ENCODE measurements at places on chromosomes 2 and 18.

DNA sequence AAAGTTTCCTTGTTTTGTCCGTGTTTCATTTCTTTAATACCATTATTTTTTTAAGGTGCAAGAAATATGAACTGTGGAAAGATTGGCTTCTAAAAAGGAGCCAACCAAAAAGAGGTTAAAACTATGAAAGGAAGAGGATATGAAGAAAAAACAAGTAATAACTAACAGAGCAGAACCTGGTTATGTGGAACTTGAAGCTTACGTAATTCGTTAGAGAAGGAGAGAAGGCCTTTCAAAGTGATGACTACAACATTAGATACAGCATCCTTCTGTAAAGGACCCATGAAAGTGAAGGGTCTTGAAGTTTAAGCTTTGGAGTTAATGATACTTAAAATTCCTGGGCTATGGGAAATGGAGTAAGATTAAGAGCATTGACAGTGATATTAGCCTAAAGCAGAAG lies 84.5 kb downstream of the ANKRD12 start:
- DNase-seq = no peak

DNA sequence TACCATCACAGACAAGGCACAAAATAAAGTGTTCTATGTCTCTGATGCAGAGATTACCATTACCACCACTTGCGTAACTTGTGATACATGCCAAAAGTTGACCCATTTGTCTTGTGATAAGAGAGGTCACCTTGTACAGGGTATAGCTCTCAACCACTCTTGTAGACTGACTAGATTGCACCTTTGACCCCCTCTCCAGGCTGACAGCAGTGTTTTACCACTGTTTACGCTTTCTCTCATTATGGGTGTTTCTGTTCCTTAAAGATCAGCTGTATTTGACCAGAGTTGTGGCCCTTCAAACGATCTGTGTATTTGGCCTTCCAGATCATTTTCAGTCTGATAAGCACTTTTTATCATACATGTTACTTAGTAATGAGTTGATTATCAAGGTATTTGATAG lies 215.7 kb upstream of the HNMT start:
- DNase-seq = no peak

- DNase-seq = no peak
These were observed 249.9 kb upstream of the THUMPD2 start for GRCh38 chr2:40028792-40029488.

- no peak for DNase-seq
These were observed 676.3 kb downstream of the IRS1 start for GRCh38 chr2:226123300-226123699.

- no peak for DNase-seq
These were observed 335 bp downstream of the HES6 start for GRCh38 chr2:238239543-238239862.

GRCh38 chr2:23616630-23617029 lies 231.7 kb downstream of the KLHL29 start:
- DNase-seq = no peak

DNA sequence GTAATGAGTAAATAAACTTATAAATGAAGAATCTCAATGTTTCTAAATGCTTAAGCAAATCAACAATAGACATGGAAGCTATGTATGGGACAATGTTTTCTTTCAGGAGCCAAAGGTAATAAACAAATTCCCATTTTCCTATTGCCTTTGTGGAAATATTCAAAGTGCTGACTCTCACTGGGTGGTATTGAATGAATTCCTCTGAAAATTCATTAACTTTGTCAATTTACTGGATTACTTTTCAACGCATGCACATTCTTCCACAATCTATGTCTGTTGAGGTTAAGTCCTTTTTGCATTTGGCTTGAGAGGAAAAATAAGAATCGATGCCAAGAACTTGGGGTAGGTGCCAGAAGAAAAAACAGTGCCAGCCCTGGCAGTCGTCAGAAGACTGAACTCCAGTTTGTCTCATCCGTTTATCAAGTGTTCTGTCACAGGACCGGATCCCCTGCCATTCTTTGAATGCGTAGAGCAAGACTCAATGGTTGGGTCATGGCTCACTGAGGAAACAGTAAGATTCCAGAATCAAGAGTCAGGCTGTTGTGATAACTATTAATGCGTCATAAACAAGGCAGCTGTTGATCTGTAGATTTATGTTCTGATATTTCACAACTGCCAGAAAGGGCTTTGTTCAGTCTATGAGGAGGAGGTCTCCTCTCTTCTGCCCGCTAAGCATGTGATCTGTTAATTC lies 133.3 kb downstream of the GFPT1 start:
- DNase-seq = no peak

GRCh38 chr18:74897971-74898657 lies 300.4 kb downstream of the ZNF407 start:
- DNase-seq = no peak

GRCh38 chr2:97751752-97752151 lies 38.4 kb downstream of the ZAP70 start:
- no peak for DNase-seq

DNA sequence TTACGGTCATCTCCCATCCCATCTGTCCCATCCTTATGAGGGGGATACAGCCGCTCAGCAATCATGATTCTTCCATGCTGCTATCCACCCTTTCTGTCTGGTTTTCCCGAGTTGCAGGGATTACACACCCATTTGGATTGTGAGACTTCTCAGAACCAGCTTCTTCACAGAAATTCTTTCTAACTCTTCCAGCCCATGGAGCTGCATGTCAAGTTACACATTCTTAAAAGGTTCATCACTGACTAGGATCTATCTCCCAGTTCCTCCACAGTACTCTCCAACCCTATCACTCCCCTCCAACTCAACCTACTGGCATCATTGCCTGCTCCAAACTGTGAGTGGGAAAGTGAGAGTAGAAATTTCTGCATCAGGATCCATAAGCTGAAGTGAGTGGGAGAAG lies 558.2 kb upstream of the TNP1 start:
- DNase-seq = no peak

GRCh38 chr2:123093199-123093598 lies 931.9 kb upstream of the CNTNAP5 start:
- DNase-seq = no peak

GRCh38 chr2:177088529-177088928 lies 124.1 kb upstream of the HNRNPA3 start:
- no peak for DNase-seq

DNA sequence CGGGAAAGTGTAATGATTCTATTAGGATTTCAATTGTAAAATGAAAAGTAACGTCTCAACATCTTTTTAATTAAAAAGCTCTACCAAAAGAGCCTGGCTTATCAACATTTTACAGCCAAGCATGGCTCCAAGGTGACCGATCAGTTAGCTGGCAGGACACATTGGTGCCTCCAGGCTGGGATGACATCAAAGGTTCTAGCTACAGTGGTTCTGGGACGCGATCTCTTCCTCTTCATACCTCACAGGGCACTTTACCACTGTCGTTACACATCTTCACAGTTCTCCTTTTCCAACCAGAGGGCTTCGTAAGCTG lies 693 bp downstream of the ORC2 start:
- DNase-seq = no peak

DNA sequence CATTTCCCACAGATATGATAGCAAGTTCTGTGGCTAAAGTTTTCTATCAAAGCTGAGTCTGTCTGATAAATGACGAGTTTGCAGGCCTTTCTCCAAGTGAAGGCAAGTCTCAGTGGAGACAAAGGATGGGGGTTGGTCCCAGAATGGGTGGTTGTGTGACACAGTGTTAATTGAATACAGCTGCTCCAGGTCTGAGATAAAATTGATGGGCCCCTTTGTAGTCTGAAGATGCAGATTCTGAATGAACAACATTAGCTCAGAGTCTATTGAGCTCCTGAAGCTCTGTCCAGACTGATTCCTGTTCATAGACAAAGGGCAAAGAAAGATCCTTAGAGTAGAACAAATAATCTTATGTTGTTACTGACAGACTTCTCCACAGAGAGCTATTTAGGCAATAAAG lies 296.9 kb upstream of the CYRIA start:
- no peak for DNase-seq

DNA sequence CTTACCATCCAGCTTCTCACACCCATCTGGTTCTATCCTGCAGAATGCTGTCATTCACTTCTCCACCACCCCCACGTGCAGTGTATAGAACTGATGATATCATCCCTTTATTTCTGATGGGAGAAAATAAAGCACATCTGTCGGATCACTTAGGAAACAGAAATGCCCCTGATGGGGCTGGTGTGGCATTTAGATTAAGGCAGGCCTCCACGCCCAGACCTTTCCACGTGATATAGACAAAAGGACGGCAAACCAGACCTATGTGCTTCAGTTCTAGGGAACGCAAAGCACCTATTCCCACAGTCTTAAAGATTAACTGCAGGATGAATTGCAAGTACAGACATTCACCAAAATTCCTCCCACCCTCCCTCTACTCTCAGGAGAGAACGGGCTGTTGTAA lies 27.6 kb upstream of the CABLES1 start:
- no peak for DNase-seq
